ENCODE measurements at places on chromosomes 13 and 19.

- DNase-seq: no peak
Observed at GRCh38 chr13:98487522-98487921, 89.4 kb downstream of the STK24 start.

DNA sequence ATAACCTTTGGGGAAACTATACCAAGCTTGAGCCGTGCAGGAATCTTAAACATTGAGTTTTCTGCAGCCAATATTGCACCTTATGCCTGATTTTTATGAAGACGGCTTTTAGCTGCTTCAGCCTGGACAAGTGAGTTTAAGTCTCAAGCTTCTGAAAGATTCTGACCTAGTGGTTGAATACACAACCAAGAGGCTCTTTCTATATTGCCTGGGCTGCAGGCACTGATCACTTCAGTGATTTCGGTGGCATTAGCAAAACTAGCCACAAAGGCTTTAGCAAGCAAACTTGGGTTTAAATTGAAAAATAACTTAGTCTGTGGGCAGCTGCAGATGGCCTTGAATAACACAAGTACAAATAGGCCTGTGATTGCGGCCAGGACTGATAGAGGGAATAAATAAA lies 29.3 kb upstream of the RFXAP start:
- no peak for DNase-seq

- DNase-seq: no peak
Observed at GRCh38 chr19:10514211-10515145, 2.8 kb downstream of the S1PR5 start.

GRCh38 chr13:52356327-52356726 lies 49.6 kb downstream of the THSD1 start:
- DNase-seq: no peak

GRCh38 chr19:17052439-17052838 lies 22.8 kb downstream of the HAUS8 start:
- DNase-seq: no peak

- DNase-seq: no peak
Observed at GRCh38 chr13:111536075-111536642, 215.7 kb downstream of the TEX29 start.

DNA sequence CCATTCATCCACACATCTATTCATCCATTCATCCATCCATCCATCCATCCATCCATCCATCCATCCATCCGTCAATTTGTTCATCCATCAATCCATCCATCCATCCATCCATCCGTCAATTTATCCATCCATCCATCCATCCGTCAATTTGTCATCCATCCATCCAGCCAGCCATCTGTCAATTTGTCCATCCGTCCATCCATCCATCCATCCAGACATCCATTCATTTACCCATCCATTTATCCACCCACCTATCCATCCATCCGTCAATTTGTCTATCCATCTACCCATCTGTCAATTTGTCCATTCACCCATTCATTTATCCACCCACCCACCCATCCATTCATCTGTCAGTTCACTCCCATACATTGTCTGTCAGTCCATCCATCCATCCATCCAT lies 209.5 kb upstream of the ZNF536 start:
- DNase-seq: no peak

- DNase-seq: no peak
Observed at GRCh38 chr19:47070756-47071155, 22.3 kb upstream of the TMEM160 start.

DNA sequence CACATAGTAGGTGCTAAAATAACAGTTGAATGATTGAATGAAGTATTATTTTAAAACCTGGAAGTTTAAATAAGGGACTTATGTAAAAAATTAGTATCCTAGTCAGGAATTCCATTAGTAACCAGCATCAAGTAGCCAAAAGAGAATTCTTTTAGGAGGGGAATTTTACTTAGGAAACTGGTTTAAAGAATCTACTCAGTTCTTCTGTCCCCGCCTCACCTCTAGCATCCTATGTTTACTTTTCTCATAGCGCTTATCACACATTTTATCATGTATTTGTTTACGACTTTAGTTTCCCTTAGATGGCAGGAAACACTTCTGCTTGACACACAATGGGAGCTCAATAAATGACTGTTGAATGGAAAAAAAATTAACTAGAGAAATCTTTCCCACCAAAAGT lies 229.0 kb downstream of the KLF5 start:
- DNase-seq: no peak

- no peak for DNase-seq
Observed at GRCh38 chr13:99160415-99160814, 40.2 kb upstream of the UBAC2 start.

GRCh38 chr19:29269641-29270040 lies 56.7 kb upstream of the UQCRFS1 start:
- no peak for DNase-seq

- DNase-seq: no peak
Observed at GRCh38 chr19:18155095-18156087, 2.4 kb downstream of the PIK3R2 start.

DNA sequence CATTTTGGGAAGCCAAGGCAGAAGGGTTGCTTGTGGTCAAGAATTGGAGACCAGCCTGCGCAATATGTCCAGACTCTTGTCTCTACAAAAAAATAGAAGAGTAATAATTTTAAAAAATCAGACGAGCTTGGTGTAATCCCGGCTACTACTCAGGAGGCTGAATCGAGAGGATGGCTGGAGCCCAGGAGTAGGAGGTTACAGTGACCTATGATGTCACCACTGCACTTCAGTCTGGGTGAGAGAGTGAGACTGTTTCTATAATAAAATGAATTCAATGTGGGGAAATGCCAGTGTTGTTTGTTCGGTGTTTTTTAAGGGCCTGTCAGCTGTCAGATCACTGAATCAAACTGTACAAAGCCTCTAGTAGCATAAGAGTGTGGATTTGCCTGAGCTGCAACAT lies 1.2 kb upstream of the FBXL3 start:
- no peak for DNase-seq

DNA sequence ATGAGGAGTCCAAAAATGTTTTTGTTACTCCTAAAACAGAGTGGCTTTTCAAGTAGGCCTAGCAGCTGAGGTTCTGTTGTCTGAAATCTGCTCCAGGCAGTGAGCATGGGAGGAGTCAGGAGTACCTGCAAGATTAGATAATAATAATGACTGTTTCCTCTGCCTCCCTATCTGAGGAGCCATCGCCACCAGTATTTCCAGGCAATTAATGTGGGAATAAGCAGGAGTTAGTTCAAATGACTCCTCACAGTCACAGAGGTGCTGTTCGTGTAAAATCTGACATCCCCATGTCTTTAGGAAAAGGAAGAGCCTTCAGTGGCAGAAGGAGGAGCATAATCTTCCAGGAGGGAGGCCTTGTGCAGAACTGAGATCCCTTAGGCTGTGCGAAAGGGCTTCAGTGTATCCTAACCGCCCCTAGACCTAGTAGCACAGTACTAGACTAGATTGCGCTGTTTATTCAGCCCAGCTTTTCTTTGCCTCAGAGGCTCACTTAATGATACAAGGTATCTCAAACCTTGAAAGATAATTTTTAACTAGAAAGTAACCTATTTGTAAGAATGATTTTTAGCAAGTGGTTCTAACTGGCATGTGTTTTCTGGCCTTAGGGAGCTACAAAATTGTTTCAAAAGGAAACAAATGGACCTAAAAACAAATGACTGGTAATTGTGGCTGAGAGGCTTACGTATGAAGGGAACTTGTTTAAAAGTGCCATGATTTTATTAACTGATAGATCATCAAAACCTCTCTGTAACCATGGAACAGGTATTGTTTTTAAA lies 49.0 kb downstream of the FREM2 start:
- DNase-seq: no peak

GRCh38 chr13:45695198-45695730 lies 6.9 kb upstream of the CBY2 start:
- DNase-seq: no peak

All from GDM1 (cell line).